Fibroblast of lung (primary cell): ENCODE measurements at places on chromosomes 16 and 17. TPM values are rescaled to one million over a fixed set of nuclear protein-coding genes. Genes with fewer than 3 reads are reported as not detected.
A peak's percentile ranks its signal among the peaks of the same experiment; 100 is the strongest.

The PRAC1 gene
- not detected in 2 replicates for total RNA-seq

GRCh38 chr16:2825049-2825742, 4.9 kb upstream of the ZG16B start:
- no peak for DNase-seq

DNA sequence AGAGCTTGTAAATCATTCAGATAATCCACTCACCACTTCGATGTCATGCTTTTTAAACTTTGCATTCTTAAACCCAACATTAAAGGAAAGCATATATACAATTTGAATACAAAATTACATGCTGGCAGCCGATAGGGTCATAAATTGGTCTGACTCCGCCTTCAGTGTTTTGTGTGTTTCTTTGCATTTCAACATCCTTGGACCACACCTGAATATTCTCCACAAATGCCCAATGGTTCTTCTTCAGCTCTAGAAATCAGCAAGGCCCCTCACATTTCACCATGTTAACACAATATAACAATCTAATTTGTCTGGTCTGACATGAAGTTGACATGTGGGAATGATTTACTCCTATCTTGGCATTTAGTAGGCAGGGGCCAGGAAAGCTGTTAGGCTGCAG, 17.1 kb downstream of the SETD6 start:
- DNase-seq = no peak

- no peak for DNase-seq
Measured at GRCh38 chr17:1783271-1783670, 21.4 kb downstream of the SERPINF1 start.

DNA sequence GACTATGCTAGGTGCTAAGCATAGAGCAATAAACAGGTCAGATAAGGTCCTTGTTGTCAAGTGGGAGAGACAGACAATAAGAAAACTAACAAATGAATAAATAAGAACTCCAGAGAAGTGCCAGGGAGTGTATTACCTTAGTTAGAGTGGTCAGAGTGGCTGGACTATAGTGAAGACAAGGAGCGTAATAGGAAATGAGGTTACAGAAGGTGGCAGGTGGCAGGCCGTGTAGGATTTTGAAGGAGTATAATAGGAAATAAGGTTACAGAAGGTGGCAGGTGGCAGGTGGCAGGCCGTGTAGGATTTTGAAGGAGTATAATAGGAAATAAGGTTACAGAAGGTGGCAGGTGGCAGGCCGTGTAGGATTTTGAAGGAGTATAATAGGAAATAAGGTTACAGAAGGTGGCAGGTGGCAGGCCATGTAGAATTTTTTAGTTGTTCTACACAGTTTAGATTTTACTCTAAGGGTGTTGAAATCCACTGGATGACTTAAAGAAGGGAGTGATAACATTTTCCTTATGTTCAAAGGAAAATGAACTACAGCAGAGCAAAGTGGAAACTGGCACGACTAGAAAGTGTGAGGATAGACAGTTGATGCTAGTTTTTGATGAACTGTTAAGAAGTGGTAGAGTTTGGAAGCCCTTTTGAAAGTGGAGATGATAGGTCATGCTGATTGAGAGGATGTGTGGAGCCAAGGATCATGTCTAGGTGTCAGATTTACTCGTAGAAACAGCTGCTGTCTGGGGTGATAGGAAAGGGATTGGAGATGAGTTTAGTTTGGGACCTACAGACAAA, 3.6 kb upstream of the KRTAP3-1 start:
- DNase-seq = no peak

DNA sequence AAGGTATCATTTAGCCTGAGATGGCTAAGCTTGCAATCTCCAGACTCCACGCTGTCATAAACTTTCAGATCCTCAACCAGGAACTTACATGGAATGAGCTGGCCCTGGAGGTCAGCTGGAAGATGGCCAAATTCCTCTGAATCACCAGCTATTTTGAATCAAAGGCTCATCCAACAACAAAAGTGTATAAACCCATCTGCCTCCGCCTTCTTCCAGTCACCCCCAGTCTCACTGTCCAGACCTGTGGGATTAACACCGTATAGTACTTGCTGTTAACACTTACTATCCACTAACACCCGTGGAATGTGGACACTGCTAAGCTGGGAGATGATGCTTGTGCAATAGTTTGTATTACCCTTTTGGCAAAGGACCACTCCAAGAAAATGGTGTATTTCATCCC, 1.9 kb upstream of the LCMT1 start:
- peak; percentile 93 for DNase-seq
